ENCODE measurements at places on chromosomes 2 and 18.

GRCh38 chr2:205698286-205699268 is 16.3 kb downstream of the NRP2 start:
- no peak overlapping the region for H3K4me3 ChIP-seq
- H3K36me3 ChIP-seq: no peaks in the 10 kb centered on the region
- no peak for DNase-seq
- no peaks in the 10 kb centered on the region for H3K4me1 ChIP-seq

- peaks cover 24% of the 10 kb centered on the region for H3K4me1 ChIP-seq
- H3K4me3 ChIP-seq: peak overlapping the region; percentile 44
- no peaks in the 10 kb centered on the region for H3K27me3 ChIP-seq
- no peaks in the 10 kb centered on the region for H3K36me3 ChIP-seq
Observed at GRCh38 chr2:44579115-44579836, 217.5 kb downstream of the CAMKMT start.

DNA sequence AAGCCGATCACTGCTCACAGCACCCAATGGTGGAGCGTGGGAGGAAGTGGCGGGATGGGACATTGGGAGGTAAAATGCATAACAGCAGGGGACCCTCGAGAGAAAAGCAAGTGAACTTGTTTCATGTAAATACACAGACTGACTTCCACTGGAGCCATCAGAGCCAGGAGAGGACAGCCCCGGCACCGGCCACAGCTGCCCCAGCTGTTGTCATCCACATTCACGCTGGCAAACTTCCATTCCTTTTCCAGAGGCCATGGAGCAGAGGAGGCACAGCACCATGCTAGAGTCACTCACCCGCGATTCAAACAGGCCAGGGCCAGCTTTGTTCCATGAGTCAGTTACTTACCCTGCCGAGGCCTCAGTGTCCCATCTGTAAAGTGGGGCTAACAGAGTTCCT is 610.9 kb upstream of the SALL3 start:
- H3K4me3 ChIP-seq: no peak overlapping the region
- DNase-seq: no peak
- no peak overlapping the region for H3K27ac ChIP-seq

DNA sequence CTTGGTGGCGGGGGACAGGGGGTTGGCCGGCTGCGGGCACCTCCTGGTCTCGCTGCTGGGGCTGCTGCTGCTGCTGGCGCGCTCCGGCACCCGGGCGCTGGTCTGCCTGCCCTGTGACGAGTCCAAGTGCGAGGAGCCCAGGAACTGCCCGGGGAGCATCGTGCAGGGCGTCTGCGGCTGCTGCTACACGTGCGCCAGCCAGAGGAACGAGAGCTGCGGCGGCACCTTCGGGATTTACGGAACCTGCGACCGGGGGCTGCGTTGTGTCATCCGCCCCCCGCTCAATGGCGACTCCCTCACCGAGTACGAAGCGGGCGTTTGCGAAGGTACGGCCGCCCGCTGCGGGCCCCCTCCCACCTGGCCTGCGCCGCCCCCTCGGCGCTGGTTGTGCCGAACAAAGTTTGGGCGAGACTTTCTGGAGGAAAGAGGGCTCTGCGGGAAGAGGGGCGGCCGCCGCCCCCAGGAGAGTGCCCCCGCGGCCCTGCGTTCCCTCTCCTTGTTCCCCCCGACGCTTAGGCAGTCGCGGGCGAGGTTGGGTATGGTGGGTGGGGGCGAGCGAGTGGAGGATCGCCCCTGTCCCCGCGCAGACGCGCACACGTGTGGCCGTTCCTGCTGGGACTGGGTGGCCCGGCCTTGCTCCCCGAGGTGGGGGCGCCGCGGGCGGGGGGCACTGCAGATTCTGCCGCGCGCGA is 866 bp downstream of the CRIM1 start:
- peaks cover 57% of the 10 kb centered on the region for H3K27me3 ChIP-seq
- no peaks in the 10 kb centered on the region for H3K36me3 ChIP-seq
- no peak overlapping the region for H3K27ac ChIP-seq
- H3K4me3 ChIP-seq: peak overlapping the region; percentile 81

GRCh38 chr2:165032559-165032958 is 77.2 kb upstream of the SLC38A11 start:
- H3K4me3 ChIP-seq: no peak overlapping the region
- H3K4me1 ChIP-seq: no peaks in the 10 kb centered on the region
- DNase-seq: no peak
- no peak overlapping the region for H3K27ac ChIP-seq

- no peaks in the 10 kb centered on the region for H3K36me3 ChIP-seq
- no peak overlapping the region for H3K27ac ChIP-seq
- H3K4me1 ChIP-seq: no peaks in the 10 kb centered on the region
- no peaks in the 10 kb centered on the region for H3K27me3 ChIP-seq
- DNase-seq: no peak
Observed at GRCh38 chr2:116057538-116057937, 1615.1 kb downstream of the DPP10 start.

- peaks cover 3% of the 10 kb centered on the region for H3K27me3 ChIP-seq
- no peak overlapping the region for H3K27ac ChIP-seq
- no peaks in the 10 kb centered on the region for H3K36me3 ChIP-seq
- no peak for DNase-seq
Observed at GRCh38 chr2:120539937-120540718, 194.2 kb downstream of the INHBB start.

- H3K27me3 ChIP-seq: peaks cover 15% of the 10 kb centered on the region
- H3K36me3 ChIP-seq: no peaks in the 10 kb centered on the region
- no peak overlapping the region for H3K27ac ChIP-seq
- H3K4me1 ChIP-seq: no peaks in the 10 kb centered on the region
- DNase-seq: no peak
Observed at GRCh38 chr2:200172944-200173581, 133.4 kb upstream of the SPATS2L start.

DNA sequence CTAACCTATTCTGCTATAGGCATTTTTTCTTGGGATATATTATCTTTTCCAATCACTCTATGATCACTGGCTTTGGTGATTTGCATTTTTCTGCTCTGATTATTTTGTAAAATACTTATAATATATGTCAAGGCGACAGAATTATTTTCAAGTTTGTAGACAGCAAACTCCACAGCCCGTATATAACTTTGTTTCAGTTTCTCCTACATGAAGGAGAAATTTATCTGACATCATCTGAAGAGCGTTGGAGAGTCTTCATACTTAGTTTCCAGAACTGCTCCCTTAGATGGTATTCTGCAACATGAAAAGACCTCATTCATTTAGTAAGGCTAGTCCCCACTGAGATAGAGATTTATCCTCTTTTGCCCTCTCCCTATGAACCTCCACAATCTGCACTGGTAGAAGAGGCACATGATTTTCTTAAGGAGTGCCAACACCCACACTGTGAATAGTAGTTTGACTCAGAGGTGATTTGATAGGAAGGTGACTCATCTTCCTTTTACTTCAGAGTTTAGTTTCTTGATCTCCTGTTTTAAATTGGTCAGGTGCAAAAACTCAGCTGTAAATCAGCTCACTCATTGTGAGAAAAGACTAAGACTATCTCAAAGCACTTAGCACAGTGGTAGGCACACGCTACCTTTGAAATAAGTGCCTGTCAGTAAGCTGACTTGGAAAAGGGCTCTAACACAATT is 1848.6 kb upstream of the CELF4 start:
- H3K4me1 ChIP-seq: peaks cover 2% of the 10 kb centered on the region
- no peak overlapping the region for H3K27ac ChIP-seq
- no peak overlapping the region for H3K4me3 ChIP-seq
- DNase-seq: no peak
- no peaks in the 10 kb centered on the region for H3K36me3 ChIP-seq

- no peaks in the 10 kb centered on the region for H3K36me3 ChIP-seq
- H3K27me3 ChIP-seq: peaks cover 90% of the 10 kb centered on the region
- no peak overlapping the region for H3K27ac ChIP-seq
- no peak for DNase-seq
- H3K4me3 ChIP-seq: peak overlapping the region; percentile 55
Observed at GRCh38 chr2:174325373-174326160, 9.2 kb upstream of the SP9 start.

DNA sequence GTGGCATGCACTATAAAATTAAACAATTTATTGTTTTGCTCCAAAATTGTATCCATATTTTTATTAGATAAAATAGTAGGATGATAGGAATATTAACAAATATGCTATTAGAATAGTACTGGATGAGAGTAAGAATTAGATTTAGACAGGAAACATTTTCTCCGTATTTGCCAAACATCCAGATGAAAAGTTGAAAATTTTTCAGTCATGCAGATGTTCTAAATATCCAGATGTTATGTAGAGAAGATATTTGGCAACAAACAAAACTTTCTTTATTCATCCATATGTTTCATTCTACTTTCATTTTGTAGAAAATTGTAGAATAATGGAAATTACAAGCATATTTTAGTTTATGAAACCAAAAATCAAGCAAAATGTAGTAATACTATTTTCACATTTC is 45.2 kb upstream of the NEUROD1 start:
- no peaks in the 10 kb centered on the region for H3K4me1 ChIP-seq
- peaks cover 26% of the 10 kb centered on the region for H3K27me3 ChIP-seq
- H3K27ac ChIP-seq: no peak overlapping the region
- no peak overlapping the region for H3K4me3 ChIP-seq
- H3K36me3 ChIP-seq: no peaks in the 10 kb centered on the region

GRCh38 chr2:237864940-237865622 is 5.7 kb downstream of the RAMP1 start:
- no peak overlapping the region for H3K4me3 ChIP-seq
- peaks cover 7% of the 10 kb centered on the region for H3K4me1 ChIP-seq
- H3K27ac ChIP-seq: no peak overlapping the region
- H3K36me3 ChIP-seq: no peaks in the 10 kb centered on the region
- peaks cover 58% of the 10 kb centered on the region for H3K27me3 ChIP-seq

- peak overlapping the region; percentile 44 for H3K27ac ChIP-seq
- DNase-seq: no peak
- H3K4me1 ChIP-seq: peaks cover 35% of the 10 kb centered on the region
- peaks cover 37% of the 10 kb centered on the region for H3K27me3 ChIP-seq
- no peaks in the 10 kb centered on the region for H3K36me3 ChIP-seq
Observed at GRCh38 chr2:230866756-230867523, 2.2 kb downstream of the ITM2C start.

GRCh38 chr2:215870986-215871385 is 142.4 kb downstream of the MREG start:
- H3K36me3 ChIP-seq: no peaks in the 10 kb centered on the region
- peaks cover 29% of the 10 kb centered on the region for H3K27me3 ChIP-seq
- H3K27ac ChIP-seq: no peak overlapping the region
- H3K4me1 ChIP-seq: no peaks in the 10 kb centered on the region
- no peak overlapping the region for H3K4me3 ChIP-seq
- DNase-seq: no peak

- H3K27ac ChIP-seq: no peak overlapping the region
- DNase-seq: no peak
- H3K4me1 ChIP-seq: no peaks in the 10 kb centered on the region
- H3K4me3 ChIP-seq: no peak overlapping the region
- H3K36me3 ChIP-seq: no peaks in the 10 kb centered on the region
Observed at GRCh38 chr2:194104687-194105086, 1552.3 kb upstream of the SLC39A10 start.

- DNase-seq: no peak
- H3K27ac ChIP-seq: no peak overlapping the region
- no peak overlapping the region for H3K4me3 ChIP-seq
- H3K27me3 ChIP-seq: peaks cover 7% of the 10 kb centered on the region
Observed at GRCh38 chr2:44839370-44839769, 102.1 kb upstream of the SIX3 start.

DNA sequence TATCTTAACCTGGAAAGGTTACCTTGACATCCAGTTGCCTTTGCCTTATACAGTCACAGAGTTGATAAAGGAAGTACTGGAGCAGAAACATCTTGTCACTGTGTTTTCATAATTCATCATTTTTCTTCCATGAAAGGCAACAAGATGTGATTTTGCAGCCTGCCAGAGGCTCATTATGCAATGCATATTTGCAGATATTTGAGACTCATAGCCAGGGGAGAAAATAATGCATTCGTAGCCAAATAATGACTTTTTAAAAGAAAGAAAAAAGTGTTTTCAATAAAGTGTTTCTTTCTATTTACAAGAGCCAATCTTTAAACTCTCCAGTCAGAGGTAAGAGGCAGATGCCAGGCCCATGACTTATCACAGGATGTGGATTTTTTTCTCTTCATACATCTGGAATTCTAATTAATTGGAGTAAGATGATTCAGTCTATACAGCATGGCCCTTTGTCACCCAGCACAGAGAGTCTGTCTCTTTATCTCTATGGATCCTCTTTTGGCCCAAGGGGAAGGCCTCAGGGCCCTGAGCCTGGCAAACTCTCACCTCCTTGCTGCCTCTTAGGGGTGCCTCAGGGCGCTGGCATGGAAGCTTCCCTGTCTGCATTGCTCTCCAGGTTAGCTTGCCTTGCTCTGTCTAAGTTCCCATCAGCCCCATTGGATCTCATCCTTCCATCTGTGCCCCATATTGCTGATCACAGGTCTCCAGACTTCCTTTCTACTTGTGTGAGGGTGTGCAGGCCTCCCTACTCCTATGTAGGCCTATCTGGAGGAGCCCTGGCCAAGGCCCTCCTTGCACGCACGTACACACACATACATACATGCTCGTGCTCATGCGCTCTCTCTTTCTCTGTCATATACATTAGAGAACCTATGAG is 247.7 kb downstream of the TPGS2 start:
- no peaks in the 10 kb centered on the region for H3K27me3 ChIP-seq
- no peaks in the 10 kb centered on the region for H3K4me1 ChIP-seq
- H3K27ac ChIP-seq: no peak overlapping the region
- no peak for DNase-seq

DNA sequence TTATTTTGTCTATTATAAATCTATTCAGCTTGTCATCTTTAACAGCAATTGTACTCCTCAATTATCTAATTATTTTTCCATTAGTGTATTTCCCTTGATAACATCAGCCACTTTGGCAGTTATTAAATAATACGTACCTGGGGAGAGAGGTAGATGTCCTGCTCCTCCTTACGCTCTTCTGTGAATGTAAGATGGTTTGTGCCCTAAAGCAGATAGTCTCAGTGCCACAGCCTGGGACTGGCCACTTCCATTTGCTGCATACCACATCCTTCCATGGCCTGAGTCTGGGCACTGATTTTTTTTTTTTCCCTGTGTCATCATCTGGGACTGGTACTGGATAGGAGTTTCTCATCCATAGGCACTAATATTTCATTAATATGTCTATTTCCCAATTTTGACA is 632.4 kb upstream of the LRRTM4 start:
- no peaks in the 10 kb centered on the region for H3K4me1 ChIP-seq
- H3K36me3 ChIP-seq: no peaks in the 10 kb centered on the region
- H3K27ac ChIP-seq: no peak overlapping the region
- no peak for DNase-seq
- no peaks in the 10 kb centered on the region for H3K27me3 ChIP-seq
- H3K4me3 ChIP-seq: no peak overlapping the region

DNA sequence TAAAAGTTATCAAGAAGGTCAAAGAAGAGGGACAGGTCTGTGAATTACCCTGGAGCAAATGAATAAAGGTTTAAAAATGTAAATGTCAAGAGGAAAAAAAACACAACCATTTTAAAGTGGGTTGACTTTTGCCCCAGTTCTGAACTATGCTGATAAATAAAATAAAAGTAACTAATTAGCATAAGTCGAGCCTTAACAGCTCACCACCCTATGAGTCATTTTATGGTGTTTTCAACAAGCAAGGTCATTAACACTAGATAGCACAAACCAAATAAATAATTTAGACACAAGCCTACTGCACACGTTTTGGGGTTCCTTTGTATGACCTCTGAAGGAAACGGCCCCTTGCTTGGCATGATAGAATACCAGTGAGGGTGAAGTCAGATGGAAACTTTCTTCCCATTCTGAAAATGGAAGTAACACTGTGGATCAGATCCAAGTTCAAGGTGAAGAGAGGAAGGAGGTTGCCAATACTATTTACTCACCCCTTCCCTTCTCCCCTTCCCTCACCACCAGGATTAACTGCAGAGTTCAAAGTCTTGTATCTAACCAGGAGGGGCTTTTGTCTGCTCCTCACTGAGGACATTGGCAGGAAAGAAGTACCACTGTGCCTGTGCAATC is 380.0 kb upstream of the ACVR2A start:
- H3K36me3 ChIP-seq: no peaks in the 10 kb centered on the region
- no peak overlapping the region for H3K27ac ChIP-seq
- DNase-seq: no peak
- peaks cover 3% of the 10 kb centered on the region for H3K4me1 ChIP-seq
- H3K4me3 ChIP-seq: no peak overlapping the region
